ENCODE measurements at places on chromosomes 1 and 21.

- H3K27me3 ChIP-seq, result peaks cover 37% of the 10 kb centered on the region
- H3K4me1 ChIP-seq, result no peaks in the 10 kb centered on the region
- no peak for DNase-seq
- H3K36me3 ChIP-seq, result peaks cover 4% of the 10 kb centered on the region
- no peak overlapping the region for H3K4me3 ChIP-seq
Observed at GRCh38 chr21:35470522-35470921, 421.4 kb upstream of the RUNX1 start.

- no peaks in the 10 kb centered on the region for H3K4me1 ChIP-seq
- DNase-seq, result no peak
- no peak overlapping the region for H3K4me3 ChIP-seq
Observed at GRCh38 chr1:9840176-9840575, 16.4 kb upstream of the CLSTN1 start.

DNA sequence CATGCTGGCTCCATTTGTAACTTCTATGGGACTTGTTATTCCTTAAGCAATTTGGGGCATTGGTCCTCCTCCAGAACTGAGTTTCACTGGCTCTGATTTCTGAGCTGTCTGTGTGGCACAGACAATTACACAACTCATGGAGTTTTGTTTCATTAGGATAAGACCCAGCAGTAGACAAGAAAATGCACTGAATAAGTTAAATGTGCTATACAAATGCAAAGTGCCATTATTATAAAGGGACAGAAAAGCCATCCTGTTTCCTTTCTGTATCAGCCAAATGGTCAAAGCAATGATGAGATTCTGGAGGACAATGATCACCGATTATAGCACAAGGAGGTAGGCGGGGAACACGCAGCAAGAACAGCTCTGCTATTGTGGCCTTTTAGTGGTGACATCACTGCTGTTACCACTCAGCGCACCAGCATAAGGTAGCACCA lies 81.9 kb downstream of the CNIH3 start:
- H3K27ac ChIP-seq, result no peak overlapping the region
- H3K4me3 ChIP-seq, result no peak overlapping the region
- H3K27me3 ChIP-seq, result peaks cover 38% of the 10 kb centered on the region
- DNase-seq, result no peak

- no peak overlapping the region for H3K4me3 ChIP-seq
- H3K27me3 ChIP-seq, result no peaks in the 10 kb centered on the region
- H3K36me3 ChIP-seq, result no peaks in the 10 kb centered on the region
- H3K27ac ChIP-seq, result no peak overlapping the region
- no peaks in the 10 kb centered on the region for H3K4me1 ChIP-seq
- no peak for DNase-seq
Observed at GRCh38 chr1:98903261-98903660, 101.4 kb downstream of the PLPPR5 start.

DNA sequence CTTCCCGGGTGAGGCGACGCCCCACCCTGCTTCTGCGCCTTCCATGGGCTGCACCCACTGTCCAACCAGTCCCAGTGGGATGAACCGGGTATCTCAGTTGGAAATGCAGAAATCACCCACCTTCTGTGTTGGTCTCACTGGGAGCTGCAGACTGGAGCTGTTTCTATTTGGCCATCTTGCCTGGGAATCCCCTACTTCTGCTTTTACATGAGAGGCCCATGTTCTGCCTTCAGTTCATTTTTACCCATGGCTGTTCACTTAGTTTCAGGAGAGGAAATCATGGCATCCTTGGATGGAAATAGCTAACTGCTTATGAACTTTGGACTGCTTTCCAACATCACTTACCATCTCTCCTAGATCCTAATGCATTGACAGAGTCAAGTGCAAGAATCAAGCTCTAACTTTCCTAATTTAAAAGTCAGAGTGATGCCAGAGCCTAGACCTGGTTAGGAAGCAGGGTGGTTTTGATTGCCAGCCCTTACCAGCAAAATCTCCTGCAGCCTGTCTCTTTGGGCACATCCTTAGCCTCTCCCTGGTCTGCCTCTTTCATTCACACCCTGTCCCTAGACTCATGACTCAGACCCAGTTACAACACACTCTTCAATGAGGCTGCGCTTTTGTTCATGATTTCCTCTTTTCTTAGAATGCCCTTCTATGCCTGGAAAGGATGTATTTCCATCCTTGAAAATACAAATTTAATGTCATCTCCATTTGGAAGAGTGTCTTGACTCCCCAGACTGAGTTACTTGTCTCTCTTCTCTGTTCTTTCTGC lies 137.2 kb downstream of the KCTD3 start:
- DNase-seq, result no peak
- no peaks in the 10 kb centered on the region for H3K27me3 ChIP-seq
- no peak overlapping the region for H3K27ac ChIP-seq
- no peaks in the 10 kb centered on the region for H3K36me3 ChIP-seq

GRCh38 chr1:101463195-101463594 lies 226.4 kb downstream of the S1PR1 start:
- H3K27ac ChIP-seq, result no peak overlapping the region
- no peaks in the 10 kb centered on the region for H3K36me3 ChIP-seq
- H3K27me3 ChIP-seq, result peaks cover 12% of the 10 kb centered on the region

DNA sequence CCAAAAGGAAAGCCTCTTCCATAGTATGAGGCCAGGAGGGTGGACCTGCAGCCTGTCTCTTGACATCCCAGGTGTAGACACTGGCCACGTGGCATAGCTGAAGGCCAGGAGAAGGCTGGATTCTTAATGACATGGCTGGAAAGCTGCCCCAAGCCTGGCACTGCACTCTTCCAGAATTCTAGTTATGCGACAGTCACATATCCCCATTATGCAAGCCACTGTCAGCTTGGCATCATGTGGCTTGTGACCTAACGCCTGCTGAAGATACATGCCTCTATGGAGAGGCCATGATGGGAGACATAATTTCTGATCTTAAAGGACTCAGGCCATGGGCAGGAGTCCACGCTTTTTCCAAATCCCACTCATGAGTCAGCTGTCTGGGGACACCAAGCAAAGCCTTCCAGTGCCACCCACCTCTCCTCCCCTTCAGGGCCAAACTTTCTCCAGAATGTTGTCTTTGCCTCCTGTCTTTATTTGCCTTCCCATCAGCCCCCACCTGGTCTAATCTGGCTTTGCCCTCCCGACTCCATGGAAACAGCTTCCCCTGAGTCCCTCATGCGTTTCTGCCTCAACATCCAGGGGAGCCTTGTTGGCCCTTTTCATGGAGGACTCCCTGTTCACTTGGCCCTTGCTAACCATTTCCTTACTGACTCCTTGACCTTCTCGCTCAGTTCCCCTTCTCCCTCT lies 3.0 kb downstream of the PLA2G2A start:
- H3K27me3 ChIP-seq, result peaks cover 65% of the 10 kb centered on the region
- no peak overlapping the region for H3K27ac ChIP-seq
- no peak for DNase-seq
- H3K4me3 ChIP-seq, result no peak overlapping the region

DNA sequence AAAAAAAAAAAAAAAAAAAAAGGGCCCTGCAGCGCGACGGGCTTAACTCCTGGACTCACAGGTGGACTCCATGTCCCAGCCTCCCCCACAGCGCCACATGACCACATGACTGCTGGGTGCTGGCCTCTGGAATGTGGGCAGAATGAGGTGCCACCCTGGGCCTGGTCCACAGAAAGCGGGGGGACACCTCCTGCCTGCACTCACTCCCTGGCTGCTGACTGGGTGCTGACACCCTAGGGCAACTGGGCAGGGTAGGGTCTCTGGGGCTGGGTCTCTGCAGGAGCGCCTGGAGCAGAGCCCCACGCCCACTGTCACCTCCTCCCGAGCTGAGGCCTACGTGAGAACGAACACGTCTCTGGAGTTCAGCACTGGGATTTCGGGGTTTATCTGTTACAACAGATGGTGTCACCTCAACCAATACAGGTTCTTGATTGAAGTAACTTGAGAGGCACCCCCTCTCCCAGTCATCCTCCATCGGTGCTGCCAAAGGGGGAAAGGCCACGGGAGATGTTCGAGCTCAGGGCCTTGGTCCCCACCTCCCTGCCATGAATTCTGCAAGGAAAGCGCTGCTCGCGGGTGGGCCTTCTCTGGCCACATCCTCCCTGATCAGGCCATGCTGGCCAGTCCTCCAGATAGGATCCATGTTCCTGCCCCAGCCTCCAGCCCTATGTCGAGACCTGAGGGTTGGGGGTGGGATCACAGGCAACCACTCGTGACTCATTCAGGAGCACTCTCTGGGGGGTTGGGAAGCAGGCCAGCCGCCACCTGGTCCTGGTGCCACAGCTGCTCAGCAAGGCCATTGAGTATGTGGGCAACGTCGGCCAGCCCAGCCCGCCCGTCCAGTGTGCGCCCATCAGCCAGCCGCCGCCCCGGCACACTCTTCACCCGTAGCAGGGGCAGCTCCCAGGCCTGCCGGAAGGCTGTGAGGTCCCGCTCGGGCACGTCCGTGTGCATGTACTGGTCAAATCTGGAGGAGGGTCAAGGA lies 5.4 kb downstream of the CPLANE2 start:
- peaks cover 9% of the 10 kb centered on the region for H3K4me1 ChIP-seq
- peaks cover 10% of the 10 kb centered on the region for H3K36me3 ChIP-seq
- H3K4me3 ChIP-seq, result no peak overlapping the region
- no peaks in the 10 kb centered on the region for H3K27me3 ChIP-seq

- no peak for DNase-seq
- H3K27me3 ChIP-seq, result peaks cover 16% of the 10 kb centered on the region
- no peak overlapping the region for H3K27ac ChIP-seq
Observed at GRCh38 chr1:66452982-66453381, 81.0 kb upstream of the SGIP1 start.

DNA sequence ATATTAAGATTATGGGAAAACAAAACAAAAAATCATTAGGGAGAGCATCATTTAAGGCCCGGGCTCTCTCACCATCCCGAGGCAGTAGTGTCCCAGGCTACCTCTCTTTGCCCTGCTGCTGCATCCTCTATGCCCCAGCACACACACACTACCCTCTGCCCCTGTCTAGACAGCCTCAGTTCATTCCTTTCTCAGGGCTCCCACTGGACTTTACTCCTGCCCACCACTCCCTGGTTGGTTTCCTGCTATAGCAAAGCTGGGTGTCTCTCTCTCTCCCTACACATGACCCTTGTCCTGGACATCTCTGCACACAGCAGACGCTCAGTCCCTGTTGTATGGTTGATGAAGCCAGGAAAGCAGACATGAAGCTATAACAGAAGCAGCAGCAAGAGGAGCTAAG lies 30.7 kb downstream of the GNG12 start:
- no peak for DNase-seq
- no peaks in the 10 kb centered on the region for H3K36me3 ChIP-seq
- H3K27me3 ChIP-seq, result peaks cover 69% of the 10 kb centered on the region
- no peak overlapping the region for H3K4me3 ChIP-seq
- H3K4me1 ChIP-seq, result no peaks in the 10 kb centered on the region

DNA sequence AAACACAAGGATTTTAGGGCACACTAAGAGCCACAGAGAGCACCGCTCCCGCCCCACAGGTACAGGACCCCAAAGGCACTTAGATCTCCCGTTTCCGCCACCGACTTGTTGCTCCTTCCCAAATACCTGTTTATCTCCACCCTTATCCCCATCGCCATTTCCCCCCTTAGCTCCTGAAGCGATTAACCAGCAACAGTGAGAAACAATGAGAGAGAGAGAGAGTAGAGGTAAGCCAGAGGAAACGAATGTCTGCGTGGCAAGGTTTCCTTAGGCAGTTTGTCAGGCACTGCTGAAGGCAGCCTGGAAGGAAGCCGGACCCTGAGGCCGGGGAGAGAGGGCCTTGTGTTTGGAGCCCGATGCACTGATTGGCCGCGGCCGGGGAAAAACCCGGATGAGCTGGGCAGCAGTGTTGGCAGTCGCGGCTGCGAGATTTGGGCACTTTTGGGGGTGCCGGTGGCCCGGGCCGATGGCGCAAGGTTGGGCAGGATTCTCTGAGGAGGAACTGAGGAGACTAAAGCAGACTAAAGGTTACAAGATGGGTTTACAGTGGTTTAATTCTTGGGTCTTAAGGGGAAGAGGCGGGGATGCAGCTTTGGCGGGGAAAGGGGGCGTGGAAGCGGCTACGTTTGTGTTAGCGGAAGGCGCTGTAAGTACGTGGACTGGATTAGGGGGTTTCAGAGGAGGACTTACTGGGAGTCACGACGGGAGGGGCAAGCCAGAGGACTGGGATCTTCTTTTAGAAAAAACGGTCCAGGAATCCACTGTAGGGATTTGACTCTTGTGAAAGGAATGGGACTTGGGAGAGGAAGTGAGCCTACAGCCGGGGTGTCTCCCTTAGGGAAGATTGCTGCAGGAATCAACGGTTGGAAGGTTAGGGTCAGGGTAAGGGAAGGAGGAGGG lies at the start of gene GORAB:
Gene GORAB, plus strand, starts transcription at position 409 of the 900 bp plus-strand sequence. Its CDS starts 58 bp downstream, at position 467.
- peaks cover 10% of the 10 kb centered on the region for H3K36me3 ChIP-seq
- H3K4me3 ChIP-seq, result no peak within 1 kb of the TSS
- DNase-seq, result peak; percentile 75
- H3K4me1 ChIP-seq, result peaks cover 16% of the 10 kb centered on the region
- no peak within 1 kb of the TSS for H3K27ac ChIP-seq

Measured in central memory CD8-positive, alpha-beta T cell (primary cell).